ENCODE measurements at places on chromosomes 13 and 19. TPM values are rescaled to one million over a fixed set of nuclear protein-coding genes. Genes with fewer than 3 reads are reported as not detected.

Gene OXGR1
- not detected for total RNA-seq

Gene RUBCNL
- total RNA-seq = 110 TPM

Gene KLHL1
- not detected for total RNA-seq

GRCh38 chr13:99281811-99282263 lies 23.7 kb upstream of the GPR18 start:
- no peak overlapping the region for H3K4me3 ChIP-seq
- H3K27ac ChIP-seq = no peak overlapping the region
- no peaks in the 10 kb centered on the region for H3K36me3 ChIP-seq

Gene MEIOSIN
- not detected for total RNA-seq

DNA sequence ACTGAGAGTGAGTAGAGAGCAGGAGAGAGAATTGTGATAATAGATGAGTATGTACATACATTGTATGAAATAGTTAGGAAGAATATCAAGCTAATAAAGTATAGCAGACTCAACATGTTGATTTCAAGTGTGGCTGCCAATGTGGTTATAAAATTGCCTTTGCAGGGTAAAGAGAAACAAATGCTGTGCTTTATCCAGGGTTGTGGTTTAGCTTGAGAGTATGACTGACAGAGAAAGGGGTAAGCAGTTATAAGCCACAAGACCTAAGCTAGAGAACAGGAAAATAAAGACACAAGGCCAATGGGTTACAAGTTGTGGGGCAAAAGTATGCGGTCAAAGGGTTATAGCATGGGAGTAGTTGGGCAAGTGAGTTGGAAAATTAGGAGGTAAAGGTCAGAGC lies 1217.5 kb downstream of the DIAPH3 start:
- H3K4me3 ChIP-seq = no peak overlapping the region
- H3K27ac ChIP-seq = no peak overlapping the region
- no peaks in the 10 kb centered on the region for H3K4me1 ChIP-seq
- no peaks in the 10 kb centered on the region for H3K27me3 ChIP-seq
- no peak for DNase-seq

GRCh38 chr13:46354156-46355087 lies 32.6 kb downstream of the RUBCNL start:
- H3K27ac ChIP-seq = no peak overlapping the region
- peaks cover 97% of the 10 kb centered on the region for H3K36me3 ChIP-seq
- H3K4me3 ChIP-seq = no peak overlapping the region
- H3K4me1 ChIP-seq = peaks cover 3% of the 10 kb centered on the region

DNA sequence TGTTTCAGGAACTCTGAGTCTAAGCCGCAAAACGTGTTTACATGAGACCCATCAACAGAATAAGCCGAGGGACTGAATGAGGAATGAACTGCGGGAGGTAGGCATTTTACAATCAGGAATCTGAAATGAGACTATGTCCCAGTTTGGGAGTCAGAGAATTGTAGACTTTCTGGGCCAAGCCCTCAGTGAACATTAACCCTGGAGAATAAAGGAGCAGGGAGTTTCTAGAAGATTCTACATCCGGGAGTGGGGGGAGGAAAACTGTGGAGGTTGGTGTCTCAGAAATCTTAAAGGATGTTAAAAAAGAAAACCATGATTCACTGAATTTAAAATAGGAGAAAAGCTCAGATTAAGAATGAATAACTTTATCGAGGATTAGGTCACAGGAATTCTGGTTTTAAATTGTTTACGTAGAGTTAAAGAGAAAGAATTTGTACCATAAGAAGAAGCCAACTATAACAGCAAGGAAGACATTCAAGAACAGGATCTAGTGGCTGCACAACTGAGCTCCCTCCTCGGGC lies 18.5 kb downstream of the RFX2 start:
- H3K36me3 ChIP-seq = no peaks in the 10 kb centered on the region
- H3K27ac ChIP-seq = peak overlapping the region; percentile 31
- no peak for DNase-seq
- no peak overlapping the region for H3K4me3 ChIP-seq
- H3K27me3 ChIP-seq = no peaks in the 10 kb centered on the region

GRCh38 chr13:91144486-91144885 lies 203.0 kb upstream of the MIR17HG start:
- H3K27ac ChIP-seq = no peak overlapping the region
- no peaks in the 10 kb centered on the region for H3K4me1 ChIP-seq
- peaks cover 79% of the 10 kb centered on the region for H3K27me3 ChIP-seq
- H3K4me3 ChIP-seq = no peak overlapping the region

- H3K27ac ChIP-seq = no peak overlapping the region
- no peak for DNase-seq
- no peak overlapping the region for H3K4me3 ChIP-seq
- H3K27me3 ChIP-seq = no peaks in the 10 kb centered on the region
- no peaks in the 10 kb centered on the region for H3K4me1 ChIP-seq
- H3K36me3 ChIP-seq = no peaks in the 10 kb centered on the region
Measured at GRCh38 chr13:76316998-76317527, 569.1 kb downstream of the KCTD12 start.

- no peaks in the 10 kb centered on the region for H3K36me3 ChIP-seq
- no peak overlapping the region for H3K4me3 ChIP-seq
- H3K4me1 ChIP-seq = peaks cover 34% of the 10 kb centered on the region
- peak; percentile 43 for DNase-seq
Measured at GRCh38 chr13:77836423-77836822, 82.2 kb downstream of the EDNRB start.

DNA sequence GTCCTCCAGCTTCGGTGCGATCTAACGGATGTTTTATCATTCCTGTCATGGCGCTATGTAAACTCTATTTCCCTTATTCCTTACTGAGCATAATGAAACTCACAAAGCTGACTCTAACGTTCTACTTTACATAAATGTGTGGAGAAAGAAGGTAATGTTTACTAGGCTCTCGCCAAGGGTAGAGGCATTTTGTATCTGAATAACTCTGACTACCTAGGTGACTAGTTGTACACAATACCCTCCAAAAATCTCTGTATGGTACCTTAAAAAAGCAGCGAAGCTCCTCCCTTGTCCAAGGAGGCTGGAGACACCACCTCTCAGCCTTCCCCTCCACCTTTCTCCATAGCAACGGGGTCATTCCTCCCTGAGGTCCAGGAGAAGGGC lies 316 bp upstream of the ZNF530 start:
- H3K4me1 ChIP-seq = no peaks in the 10 kb centered on the region
- DNase-seq = no peak
- no peaks in the 10 kb centered on the region for H3K27me3 ChIP-seq
- no peak overlapping the region for H3K27ac ChIP-seq

GRCh38 chr19:18781885-18782527 lies 9.1 kb downstream of the COMP start:
- H3K4me3 ChIP-seq = no peak overlapping the region
- H3K36me3 ChIP-seq = no peaks in the 10 kb centered on the region
- DNase-seq = no peak
- H3K27ac ChIP-seq = no peak overlapping the region

DNA sequence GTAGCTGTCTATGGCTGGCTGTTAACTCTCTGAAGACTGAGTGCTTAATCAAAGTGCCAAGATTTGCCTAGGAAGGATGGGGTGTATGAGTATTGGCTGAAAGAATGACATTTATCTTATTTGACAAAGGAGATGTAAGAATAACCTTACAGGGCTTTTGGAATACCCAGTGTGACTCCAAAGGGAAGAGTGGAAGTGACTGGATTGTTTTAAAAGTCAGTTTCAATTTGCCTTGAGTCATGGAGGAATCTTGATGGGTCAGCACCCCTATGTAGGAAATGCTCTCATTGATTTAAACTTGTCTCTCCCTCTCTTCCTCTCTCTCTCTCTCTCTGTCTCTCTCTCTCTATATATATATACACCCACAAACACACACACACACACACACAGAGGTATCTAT lies 118.4 kb upstream of the CLDN10 start:
- no peaks in the 10 kb centered on the region for H3K4me1 ChIP-seq
- H3K36me3 ChIP-seq = no peaks in the 10 kb centered on the region
- no peak overlapping the region for H3K4me3 ChIP-seq
- DNase-seq = no peak

Gene OBI1
- 24.2 TPM for total RNA-seq

- DNase-seq = no peak
- no peaks in the 10 kb centered on the region for H3K4me1 ChIP-seq
- no peak overlapping the region for H3K4me3 ChIP-seq
- no peak overlapping the region for H3K27ac ChIP-seq
- no peaks in the 10 kb centered on the region for H3K36me3 ChIP-seq
Measured at GRCh38 chr19:17357078-17357666, 19.8 kb downstream of the GTPBP3 start.

DNA sequence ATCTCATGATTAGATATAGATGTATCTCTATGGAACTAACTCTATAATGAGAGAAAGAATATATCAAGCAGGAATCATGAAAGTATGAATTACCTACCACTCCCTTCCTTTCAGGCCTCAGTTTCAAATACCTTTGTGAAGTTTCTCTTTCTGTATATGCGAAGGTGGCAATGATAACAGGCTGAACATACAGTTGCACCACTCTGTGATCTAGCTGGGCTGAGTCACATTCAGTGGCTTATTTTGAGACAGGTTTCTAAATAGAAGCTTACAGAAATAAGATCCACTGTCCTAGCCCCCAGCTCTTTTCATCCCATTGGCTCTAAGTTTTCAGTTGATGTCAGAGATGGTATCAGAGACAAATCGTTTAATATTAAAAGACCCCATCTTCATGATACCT lies 662.0 kb downstream of the SLITRK1 start:
- no peak for DNase-seq
- no peaks in the 10 kb centered on the region for H3K36me3 ChIP-seq
- H3K4me1 ChIP-seq = no peaks in the 10 kb centered on the region
- H3K4me3 ChIP-seq = no peak overlapping the region

GRCh38 chr13:86464193-86464592 lies 665.0 kb upstream of the SLITRK6 start:
- H3K27me3 ChIP-seq = no peaks in the 10 kb centered on the region
- H3K27ac ChIP-seq = no peak overlapping the region
- H3K36me3 ChIP-seq = no peaks in the 10 kb centered on the region
- no peak overlapping the region for H3K4me3 ChIP-seq

Data from A673 (cell line).